ENCODE measurements at places on chromosomes 11 and 22.

DNA sequence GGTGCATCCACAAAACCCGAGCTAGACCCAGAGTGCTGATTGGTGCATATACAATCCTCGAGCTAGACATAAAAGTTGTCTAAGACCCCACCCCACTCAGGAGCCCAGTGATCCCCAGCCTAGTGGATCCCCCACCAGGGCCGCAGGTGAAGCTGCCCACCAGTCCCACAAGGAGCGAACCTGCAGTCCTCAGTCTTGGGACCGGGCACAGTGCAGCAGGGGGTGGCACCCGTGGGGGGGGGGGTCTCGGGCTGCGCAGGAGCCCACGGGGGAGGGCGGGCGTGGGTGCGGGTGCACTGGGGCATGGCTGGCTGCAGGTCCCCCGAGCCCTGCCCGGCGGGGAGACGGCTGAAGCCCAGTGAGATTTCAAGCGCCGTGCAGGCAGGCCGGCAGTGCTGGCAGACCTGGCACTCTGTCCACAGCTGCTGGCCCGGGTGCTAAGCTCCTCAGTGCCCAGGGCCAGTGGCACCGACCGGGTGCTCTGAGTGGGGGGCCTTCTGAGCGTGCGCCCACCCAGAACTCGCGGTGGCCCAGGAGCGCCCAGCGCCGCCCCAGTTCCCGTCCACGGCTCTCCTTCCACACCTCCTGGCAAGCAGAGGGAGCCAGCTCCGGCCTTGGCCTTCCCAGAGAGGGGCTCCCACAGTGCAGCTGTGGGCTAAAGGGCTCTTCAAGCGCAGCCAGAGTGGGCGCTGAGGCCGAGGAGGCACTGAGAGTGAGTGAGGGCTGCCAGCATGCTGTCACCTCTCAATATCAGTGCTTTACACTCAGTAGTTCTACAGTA, 989.1 kb downstream of the FAM181B start:
- no peak for DNase-seq

DNA sequence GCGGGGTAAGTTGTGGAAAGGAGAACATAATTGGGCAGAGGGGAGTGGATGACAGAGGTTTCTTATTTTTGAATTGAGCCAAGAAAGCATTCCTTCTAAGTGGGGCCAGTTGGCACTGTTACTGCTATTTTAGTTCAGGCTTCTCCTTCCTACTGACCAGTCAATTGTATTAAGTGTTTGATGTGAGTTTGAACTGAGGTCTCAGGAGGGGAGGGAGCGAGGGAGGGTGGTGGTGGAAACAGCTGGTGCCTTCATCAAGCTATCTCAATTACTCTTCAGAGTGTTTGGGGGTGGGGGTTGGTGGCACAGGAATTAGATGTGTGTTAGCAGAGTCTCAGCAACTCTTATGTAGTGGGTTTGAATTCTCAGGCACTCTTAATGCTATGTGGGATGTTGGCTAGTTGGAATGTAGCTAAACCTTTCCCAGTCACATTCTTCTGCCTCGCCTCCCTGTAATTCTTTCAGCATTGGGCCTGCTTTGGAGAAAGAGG, 14.5 kb downstream of the CTNND1 start:
- DNase-seq, result no peak

DNA sequence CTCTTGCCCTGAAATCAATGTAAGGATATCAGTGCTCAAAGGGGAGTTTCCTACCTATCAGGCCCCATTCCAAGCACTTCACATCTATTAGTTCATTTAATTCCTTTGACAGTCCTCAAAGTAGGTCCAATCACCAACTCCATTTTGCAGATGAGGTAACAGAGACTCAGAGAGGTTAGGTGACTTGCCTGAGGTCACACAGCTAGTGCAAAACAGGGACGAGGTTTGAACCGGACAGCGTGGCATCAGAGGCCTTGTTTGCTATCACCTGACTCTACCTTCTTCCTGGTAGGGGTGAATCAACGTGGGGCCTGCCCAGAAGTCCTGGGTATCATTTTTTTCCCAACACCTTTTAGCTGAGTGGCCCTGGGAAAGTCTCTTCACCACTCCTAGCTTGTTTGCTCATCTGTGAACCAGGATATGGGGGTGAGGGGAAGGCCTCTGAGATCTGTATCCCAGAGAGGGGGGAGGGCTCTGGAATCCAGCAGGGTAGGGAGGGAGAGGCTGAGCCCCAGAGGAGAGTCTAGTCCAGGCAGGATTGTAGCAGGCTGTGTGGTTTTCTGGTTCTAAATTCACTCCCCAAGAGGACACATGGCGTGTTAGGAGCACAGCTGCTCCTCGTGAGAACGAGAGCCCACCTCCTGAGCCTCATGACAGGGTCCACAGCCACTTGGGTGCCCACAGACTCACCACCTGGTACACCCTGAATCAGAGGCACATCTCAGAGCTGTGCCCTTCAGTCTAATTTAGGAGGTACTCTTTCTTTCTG, 174.7 kb downstream of the MN1 start:
- no peak for DNase-seq

DNA sequence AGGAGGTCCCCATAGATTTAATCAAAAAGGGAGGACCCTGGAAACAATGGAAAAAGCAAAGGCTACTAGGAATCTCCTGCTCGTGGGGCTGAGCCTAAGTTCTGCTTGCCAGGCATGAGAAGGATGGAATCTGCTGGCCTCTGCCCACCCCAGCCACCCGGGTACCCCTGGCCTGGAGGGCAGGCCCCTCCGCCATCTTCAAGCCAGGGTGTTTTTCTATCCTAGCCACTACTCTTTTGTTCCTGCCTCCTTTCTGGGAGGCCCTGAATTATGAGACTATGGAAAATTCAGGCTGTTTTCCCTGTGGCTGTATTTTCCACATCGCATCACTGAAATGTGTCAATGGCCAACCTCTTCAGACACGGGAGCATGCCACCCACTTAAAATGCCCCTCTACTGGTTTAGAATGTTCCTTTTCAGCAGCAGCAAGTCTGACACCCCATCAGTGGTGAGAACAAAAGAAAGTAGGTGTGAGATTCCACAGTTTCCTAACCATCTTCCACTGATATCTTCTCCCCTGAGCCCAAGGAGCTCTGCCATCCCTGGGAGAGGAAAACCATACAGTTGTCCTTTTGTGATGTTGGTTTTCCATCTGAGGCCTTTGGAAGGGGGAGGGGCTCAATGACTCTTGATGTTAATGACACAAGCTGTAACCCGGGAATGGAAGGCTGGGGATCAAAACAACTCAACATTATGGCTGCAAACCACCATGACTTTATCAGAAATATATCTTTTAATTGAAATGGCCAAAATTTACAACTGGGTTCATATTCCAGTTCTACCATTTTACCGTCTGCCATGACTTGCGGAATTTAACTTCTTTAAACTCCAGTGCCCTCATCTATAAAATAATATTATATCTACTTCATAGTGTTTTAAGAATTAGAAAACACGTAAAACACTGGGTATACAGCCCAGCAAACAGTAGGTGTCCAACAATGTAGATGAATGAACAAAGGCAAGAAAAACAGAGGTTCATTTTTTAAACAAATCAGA, 22.2 kb downstream of the DKK3 start:
- no peak for DNase-seq

- DNase-seq, result no peak
Measured at GRCh38 chr11:115964091-115964490, 459.9 kb upstream of the CADM1 start.

DNA sequence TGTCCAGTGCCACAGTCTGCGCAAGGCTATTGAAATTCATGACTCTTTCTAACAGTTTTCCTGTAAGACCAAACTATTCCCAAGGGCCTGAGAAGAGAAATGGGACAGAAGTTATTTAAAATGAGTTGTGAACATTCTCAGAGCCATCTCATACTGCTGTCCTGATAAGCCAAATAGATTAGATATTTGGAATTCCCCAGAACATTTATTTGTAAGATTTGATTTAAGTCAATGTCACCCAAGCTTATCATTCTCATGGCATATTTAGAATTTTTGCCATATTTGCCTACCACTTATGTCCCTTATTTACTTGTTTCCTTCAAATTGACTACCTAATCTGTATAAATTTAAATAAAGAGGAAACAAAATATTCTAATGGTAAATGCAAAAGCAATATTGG, 82.4 kb downstream of the NAV2 start:
- DNase-seq, result no peak

DNA sequence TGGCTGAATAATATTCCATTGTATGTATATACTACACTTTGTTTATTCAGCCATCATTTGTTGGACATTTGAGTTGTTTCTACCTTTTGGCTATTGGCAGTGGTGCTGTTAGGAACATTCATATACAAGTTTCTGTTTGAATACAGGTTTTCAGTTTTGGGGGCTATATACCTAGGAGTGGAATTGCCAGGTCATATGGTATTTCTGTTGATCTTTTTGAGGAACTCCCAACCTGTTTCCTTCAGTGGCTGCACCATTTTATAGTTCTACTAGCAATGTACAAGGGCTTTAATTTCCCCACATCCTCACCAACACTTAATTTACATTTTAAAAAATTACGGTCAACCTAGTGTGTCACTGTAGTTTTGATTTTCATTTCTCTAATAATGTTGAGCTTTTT, 54.6 kb downstream of the HSD17B12 start:
- no peak for DNase-seq

Measured in kidney tubule cell (primary cell).